SIG-M5 (cell line): ENCODE measurements at places on chromosomes 1 and 21.

DNA sequence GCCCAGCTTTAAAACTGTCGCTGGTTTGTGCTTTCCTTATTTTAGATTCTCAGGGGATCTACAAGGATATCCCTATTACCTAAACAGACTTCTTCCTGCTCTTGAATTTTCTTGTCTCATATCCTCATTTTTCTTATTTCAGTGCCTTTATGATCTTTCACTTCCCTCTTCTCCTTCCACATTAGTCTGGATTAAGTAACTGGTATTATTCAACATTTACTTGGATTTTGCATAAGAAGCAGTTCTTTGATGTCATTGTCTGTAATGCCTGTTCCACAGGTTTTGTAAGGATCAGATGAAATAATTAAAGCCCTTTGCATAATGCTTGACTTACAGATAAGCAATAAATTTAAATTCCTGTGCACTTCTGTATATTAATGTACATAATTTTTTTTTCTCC, 26.5 kb downstream of the CXADR start:
- DNase-seq = peak; percentile 87

GRCh38 chr1:1250786-1251284, 4.3 kb upstream of the C1QTNF12 start:
- no peak for DNase-seq

DNA sequence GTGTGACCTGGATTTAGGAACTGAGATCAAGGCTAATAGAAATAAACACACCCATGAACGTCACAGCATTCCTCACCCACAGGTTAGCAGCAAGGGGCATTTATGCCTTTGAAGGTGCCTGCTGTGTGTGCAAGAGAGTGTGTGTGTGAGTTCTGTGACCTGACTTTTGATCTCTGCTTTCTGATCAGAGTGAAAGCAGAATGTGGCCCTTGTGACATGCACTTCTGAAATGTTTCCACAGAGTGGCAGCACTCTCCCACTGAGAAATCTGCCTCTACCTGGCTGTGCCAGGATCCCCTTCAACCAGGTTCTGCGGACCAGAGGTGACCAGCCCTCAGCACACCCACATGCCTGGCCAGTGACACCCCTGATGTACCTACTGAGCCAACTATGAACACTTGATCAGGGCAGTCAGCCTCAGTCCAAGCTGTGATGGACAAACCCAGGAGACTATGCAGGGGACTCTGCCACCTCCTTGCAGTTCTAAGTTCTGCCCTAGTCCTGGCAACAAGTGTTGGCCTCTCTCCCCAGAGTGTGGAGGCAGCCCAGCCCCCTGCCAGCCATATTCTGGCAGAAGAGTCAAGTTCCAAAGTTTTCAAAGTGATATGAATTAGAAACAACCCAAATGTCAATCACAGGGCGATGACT, 41.0 kb downstream of the RXRG start:
- no peak for DNase-seq

DNA sequence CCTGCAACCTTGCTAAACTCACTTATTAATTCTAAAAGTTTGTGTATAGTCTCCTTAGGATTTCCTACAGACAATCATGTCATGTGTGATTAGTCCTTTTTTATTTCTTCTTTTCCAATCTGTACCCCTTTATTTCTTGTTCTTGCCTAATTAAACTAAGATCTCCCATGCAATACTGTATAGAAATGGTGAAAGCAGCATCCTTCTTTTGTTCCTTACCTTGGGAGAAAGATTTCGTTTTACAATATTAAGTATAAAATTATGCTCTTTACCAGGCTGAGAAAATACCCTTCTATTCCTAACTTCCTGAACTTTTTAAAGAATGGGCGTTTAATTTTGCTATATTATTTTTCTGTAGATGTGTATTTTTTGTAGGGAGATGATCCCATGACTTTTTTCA, 7.6 kb upstream of the COL18A1 start:
- DNase-seq = no peak

DNA sequence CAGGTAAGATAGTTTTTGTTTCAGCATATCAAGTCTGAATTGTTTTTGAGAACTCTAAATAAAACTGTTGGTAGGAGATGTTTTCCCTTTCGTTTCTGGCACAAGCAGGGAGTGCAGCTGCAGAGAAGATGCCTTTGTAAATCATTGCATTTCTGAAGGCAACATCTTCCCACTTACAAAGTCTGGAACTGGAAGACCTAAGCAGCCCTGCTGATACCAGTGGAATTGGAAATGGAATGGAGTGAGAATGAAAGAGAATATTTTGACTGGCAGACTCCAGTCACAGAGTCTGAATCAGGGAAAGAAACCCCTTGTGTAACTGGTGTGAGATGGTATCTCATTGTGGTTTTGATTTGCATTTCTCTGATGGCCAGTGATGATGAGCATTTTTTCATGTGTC, 815.6 kb downstream of the LTN1 start:
- DNase-seq = no peak

GRCh38 chr1:3066826-3067225, 2.2 kb upstream of the PRDM16 start:
- DNase-seq = no peak

DNA sequence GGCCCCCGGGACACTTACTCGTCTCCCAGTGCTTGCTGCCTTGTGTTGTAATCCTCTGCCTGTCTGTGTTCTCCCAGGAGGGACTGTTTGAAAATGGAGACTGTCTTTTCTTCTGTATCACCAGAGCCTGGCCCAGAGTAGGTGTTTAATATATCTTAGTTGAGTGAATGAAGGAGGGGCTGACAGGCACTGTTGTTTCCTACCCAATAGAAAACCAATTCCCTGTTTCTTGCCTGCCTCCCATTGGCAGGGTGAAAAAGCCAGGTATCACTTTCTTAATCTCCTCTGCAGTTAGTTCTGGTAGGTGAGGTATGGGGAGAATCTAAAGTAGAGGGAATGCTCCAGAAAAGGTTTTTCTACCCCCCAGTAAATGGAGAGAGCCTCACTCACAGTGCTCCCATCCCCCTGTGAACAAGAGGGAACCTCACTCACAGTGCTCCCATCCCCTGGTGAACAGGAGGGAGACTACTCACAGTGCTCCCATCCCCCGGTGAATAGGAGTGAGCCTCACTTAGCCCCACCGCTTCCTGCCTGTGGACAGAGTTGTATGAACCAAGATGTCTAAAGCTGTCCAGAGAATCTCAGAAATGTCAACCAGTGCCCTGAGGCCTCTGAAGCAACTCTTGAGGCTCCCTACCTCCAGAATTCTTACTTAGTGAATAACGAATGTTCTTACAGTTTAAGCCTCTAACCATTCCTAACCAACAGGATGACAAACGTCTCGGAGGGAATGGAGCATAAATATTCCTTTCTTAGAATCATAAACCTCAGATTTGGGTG, at the start of gene GJA5:
GJA5 (minus strand) TSS at position 122 of the 780 bp plus-strand sequence. CDS start 1,364 bp downstream, outside the sequence.
- DNase-seq = no peak

GRCh38 chr21:35135481-35135880, 86.4 kb upstream of the RUNX1 start:
- no peak for DNase-seq

- DNase-seq = no peak
Observed at GRCh38 chr1:91781901-91782622, 103.9 kb downstream of the TGFBR3 start.

GRCh38 chr1:145846201-145846612, 777 bp downstream of the NUDT17 start:
- DNase-seq = no peak

GRCh38 chr1:164774819-164775654, 216.1 kb downstream of the PBX1 start:
- DNase-seq = no peak

- DNase-seq = no peak
Observed at GRCh38 chr1:53138991-53139884, 3.2 kb downstream of the SLC1A7 start.

DNA sequence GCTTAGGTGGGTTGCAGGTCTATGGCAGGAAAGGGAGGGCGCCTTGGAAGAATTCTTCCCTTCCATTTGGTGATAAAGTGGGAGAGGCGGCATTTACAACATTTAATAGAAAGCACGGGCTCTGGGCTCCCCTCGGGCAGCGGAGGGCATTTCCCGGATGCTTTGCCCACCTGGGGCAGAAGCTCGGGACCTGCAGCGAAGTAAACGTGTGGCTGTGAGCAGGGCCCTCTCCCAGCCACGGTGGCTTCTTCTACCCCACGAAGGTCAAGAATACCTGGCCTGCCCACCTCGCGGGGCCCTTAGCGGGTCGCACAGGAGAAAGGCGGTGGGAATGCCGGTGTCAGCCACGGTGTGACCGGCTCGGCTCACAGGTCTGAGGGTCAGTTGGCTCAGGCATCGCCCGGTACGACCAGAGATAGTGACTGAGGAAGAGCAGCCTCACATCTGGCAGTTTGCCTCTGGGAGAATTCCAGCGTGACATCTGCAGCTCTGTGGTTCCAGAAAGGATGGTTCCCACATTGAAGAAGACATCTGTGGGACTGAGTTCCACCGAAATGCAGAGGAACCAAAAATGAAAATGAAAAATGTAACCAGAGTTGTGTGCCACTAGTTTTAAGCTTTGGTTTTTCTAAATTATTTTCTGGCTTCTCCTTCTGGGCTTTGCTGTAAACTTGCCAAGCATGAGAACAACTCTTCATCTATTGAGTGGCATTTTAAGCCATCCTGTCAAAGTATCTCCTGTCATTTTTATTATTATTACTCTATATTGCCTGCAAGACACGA, 720 bp upstream of the F3 start:
- no peak for DNase-seq

GRCh38 chr1:233393926-233394680, 66.6 kb downstream of the MAP3K21 start:
- DNase-seq = no peak

DNA sequence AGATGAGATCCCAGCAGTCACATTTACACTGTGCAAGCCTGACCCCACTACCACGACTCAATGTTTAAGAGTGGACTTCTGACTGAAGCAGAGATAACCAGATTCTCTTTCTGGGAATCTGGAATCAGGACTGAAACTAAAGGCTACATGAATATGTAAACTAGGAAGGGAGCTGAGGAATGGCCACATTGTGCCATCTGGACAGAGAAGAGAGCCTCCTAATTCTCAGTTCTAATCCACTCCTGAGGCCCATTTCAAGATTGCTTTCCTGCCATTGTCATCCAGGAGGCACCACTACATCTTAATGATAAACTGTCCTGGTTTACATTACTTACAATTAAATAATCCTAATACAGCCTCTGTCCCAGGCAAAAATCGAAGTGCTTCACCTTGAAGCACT, 6.5 kb downstream of the PAXBP1 start:
- no peak for DNase-seq

DNA sequence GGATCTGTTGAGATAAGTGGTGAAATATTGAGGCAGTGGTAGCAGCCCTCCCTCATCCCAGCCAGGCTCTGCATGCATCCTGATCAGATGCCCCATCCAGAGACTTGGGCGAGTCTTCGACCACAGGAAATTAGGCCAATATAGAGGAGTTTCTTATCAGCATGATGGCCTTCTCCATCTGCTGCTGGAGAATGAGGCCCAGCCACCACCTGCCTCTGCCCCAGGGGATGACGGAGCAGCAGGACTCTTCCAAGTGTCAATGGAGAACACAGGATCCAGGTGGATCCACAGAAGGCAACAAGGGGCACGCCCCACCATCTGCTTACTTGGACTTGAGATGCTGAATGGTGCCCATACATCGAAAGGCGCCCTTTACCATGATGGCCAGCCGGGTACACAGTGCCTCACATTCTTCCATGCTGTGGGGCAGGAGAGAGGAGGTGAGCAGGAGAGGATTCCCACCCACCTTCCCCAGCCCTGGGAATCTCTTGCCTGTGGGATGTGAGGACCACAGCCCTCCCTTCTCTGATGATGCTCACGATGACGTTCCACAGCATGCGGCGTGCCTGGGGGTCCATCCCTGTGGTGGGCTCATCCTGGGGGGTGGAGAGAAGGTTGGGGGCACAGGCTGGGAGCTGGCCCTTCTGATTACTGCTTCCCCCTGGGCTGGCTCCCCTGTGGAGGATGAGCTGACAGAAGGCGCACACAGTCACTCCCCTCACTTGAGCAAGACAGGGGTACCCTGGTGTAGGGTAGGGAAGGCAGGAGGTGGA, 91.5 kb upstream of the GCLM start:
- DNase-seq = no peak

GRCh38 chr1:61950418-61950817, 208.1 kb downstream of the PATJ start:
- DNase-seq = no peak

- DNase-seq = no peak
Observed at GRCh38 chr21:28959367-28960099, 33.1 kb downstream of the LTN1 start.

GRCh38 chr1:16187748-16188401, 24.6 kb downstream of the ARHGEF19 start:
- DNase-seq = no peak

DNA sequence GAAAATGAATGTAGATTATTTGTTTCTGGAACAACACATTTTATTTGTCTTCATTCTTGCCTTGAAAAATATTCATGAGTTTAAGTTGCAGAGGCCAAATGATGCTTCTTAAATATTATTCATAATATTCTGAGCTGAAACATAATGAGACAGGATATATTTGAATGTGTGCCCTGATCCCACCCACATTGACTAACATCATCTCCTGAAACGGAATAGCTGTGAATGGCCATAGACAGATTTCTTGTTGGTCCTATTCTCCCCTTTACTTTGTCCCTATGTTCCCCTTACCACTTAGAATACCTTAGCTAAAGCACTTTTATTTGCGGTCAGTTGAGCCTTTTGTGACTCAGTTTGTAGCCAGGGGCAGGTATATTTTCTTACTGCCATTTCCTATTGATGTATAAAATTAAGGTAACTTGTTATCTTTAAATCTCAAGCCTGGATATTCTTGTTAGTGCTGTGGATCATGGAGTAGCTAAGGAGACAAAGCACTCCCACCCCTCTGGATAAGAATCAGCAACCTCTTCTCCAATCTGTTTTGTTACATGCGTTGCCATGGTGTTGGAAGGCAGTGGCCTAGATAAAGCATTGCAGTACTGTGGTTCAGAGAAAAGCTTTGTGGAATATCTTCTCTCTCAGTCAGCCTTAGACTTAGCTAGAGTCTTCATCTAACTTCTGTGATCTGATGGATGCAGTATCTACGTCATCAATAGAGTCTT, 478.5 kb upstream of the DEPDC1 start:
- DNase-seq = no peak
